ENCODE measurements at places on chromosomes 2 and 18.
A peak's percentile ranks its signal among the peaks of the same experiment; 100 is the strongest.

DNA sequence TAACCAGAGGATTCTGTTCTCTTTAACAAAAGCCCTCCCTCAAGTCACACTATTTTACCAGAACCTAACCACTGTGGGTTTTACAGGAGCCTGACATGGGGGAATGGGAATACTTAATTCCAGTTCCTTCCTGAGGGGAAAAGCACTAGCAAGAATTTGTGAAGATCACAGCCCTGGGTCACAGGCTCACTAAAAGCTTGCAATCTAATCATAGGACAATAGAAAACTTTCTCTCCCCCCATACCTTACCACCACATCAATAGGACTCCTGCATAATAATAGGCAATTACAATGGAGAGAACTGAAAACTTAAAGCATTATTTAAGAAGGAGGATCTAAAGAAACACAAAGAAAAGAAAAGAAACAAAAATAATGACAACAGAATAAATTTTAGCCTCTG lies 225.8 kb upstream of the ZNF804A start:
- no peak for DNase-seq

DNA sequence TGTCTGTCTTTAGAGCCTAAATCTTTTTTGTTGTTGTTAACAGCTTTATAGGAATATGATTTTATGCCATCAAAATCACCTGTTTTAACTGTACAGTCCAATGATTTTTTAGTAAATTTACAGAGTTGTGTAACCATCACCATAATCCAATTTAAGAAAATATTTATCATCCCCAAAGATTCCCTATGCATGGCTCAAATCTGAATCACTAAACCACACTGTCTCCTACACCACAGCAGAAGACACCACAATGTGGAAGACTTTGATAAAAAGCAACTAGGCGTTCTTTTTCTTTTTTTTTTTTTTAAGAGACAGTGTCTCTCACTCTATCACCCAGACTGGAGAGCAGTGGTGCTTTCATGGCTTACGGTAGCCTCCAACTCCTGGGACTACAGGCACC lies 99.6 kb downstream of the TXNL1 start:
- DNase-seq = no peak

- peak; percentile 16 for DNase-seq
Observed at GRCh38 chr18:30016179-30016578, 1026.4 kb downstream of the DSC3 start.

DNA sequence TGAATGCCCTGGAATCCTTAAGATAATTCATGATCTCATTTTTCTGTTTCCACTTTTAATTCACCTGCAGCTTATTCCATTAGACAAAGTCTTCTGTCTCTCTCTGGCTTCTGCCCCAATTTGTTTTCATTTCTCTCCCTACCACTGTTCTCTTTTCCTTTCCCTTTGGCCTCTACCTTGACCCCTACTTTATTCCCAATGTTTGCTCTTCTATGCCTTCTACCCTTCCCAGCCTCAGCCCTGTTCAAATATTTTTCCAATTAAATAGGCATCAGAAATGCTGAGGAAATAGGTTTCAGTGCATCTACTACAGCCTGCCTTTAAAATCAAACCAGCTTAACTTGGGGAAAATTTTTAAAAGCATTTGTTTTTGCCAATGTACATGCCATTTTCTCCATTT lies 443.7 kb upstream of the CWC22 start:
- DNase-seq = no peak

- DNase-seq = no peak
Observed at GRCh38 chr2:43454791-43455190, 141.0 kb downstream of the THADA start.

- no peak for DNase-seq
Observed at GRCh38 chr2:110978148-110978547, 142.6 kb upstream of the BCL2L11 start.

- DNase-seq = no peak
Observed at GRCh38 chr2:9952286-9952737, 819 bp downstream of the GRHL1 start.

- DNase-seq = peak; percentile 49
Observed at GRCh38 chr2:70995426-70995729, 705 bp upstream of the TEX261 start.

DNA sequence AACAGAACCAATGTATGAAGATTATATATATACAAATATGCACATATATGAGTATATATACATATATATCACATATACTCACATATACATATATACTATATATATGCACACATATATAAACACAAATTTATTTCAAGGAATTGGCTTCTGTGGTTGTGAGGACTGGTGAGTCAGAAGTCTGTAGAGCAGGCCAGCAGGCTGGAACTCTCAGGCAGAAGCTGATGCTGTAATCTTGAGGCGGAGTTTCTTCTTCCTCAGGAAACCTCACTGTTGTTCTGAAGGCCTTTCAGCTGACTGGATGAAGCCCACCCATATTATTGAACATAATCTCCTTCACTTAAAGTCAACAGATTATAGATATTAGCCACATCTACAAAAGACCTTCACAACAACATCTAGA lies 143.9 kb upstream of the CREB1 start:
- peak; percentile 60 for DNase-seq

DNA sequence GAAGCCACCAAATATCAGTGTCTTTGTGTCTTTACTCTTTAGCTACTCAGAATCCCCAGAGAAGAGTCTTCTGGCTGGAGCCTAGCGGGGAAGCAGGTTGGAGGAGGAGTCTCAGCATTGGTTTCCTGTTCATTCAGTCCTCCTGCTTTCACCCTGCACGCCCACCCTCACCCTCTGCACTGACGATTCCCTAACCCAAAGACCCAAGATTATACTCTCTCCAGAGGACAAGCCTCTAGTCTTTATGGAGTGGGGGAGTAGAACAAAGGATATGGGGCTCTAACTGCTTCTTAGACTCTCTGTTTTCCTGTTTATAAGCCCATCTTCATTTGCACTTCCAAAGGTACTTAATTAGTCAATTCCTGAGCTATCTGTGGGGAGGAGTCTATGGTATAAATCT lies 338.8 kb downstream of the AGPS start:
- DNase-seq = no peak

DNA sequence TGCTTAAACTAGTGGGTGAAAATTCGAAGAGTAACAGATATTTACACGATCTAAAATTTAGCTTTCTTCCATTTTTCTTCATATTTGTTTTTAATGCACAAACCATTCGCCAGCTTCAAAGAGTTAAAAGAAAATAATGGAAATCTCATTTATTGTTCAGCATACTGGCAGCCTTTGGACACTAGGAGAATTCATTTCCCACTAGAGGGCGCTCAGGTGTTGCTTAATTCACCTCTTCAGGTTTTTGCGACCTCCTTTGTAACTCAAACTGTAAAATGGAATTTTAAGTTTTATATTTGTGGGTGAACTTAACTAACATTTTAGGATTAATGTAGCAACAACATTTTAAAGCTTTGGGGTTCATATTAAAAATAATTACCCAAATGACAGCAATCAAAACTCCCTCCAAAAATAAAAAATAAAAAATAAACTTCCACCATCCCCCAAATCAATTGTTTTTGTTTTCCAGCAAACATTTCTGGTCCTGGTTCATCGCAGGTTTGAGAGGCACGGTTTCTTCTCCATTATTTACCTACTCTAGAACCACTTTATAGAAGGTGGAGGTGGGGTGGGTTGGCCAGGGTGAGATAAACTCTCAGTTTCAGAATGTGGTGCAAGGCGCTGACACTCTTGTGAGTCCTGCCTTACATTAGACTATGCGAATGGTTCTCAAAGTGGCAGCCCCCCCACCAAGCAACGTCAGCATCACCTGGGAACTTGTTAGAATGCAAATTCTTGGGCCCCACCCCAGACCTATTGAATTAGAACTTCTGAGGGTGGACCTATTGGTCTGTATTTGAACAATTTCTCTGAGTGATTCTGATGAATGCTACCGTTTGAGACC lies 24.7 kb upstream of the PNPT1 start:
- DNase-seq = peak; percentile 85

DNA sequence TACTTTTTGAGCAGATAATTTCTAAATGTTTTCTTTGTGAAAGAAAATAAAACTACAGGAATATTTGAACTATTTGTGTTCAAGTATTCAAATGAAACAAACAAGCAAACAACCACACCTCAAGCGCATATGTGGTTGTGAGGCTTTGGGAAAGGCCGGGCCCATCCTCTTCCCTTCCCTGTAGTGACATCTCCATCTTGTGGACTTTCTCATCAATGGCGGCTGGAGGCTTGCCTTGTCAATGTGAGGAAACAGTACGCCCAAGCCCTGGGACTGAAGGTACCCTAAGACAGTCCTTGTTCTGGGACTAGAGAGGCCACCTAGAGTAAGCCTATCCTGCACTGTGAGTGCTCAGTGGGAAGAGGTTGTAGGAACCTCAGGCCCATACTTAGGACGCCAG lies 166.8 kb downstream of the TPGS2 start:
- no peak for DNase-seq

- DNase-seq = peak; percentile 73
Observed at GRCh38 chr18:56257205-56257604, 381.2 kb downstream of the TXNL1 start.

- no peak for DNase-seq
Observed at GRCh38 chr2:159125858-159126257, 157.4 kb downstream of the TANC1 start.

- no peak for DNase-seq
Observed at GRCh38 chr18:78679613-78680260, 299.9 kb upstream of the SALL3 start.

- DNase-seq = no peak
Observed at GRCh38 chr2:71685073-71685848, 231.9 kb downstream of the DYSF start.

DNA sequence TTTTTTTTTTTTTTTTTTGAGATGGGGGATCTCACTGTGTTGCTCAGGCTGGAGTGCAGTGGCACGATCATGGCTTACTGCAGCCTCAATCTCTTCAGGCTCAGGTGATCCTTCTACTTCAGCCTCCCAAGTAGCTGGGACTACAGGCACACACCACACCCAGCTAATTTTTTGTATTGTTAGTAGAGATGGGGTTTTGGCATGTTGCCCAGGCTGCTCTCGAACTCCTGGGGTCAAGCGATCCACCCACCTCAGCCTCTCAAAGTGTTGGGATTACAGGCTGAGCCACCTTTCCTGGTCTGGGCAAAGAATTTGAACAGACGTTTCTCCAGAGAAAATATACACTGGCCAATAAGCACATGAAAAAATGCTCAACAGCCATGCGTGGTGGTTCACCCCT lies 2.9 kb upstream of the SNRNP200 start:
- DNase-seq = no peak

DNA sequence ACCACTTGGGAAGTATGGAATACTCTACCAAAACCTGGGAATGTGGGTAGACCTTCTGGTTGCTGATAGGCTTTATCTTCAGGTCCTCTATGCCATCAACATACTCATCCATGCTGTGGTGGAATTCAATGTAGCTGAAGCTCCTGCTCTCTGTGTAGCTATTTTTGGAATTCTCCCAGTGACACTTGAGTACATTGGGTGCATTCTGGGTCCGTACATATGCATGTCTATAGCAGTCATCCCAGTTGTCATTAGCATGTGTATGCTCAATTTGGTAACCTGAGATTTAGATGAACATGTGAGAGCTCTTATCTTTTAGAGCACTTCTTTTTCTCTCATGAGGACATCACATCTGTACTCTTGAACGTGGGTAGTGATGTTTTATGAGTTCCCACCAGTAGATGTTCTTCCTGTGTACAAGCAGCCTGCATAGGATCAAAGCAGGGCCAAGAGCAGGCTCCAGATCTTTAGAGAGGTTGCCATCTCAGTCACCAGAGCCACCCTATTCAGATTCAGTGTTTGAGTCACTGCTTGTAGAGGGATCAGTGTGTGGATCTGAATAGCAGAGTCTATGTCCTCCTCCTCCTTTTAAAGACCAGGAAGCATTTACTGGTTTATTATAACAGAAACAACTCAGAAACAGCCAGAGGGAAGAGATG lies 65.9 kb downstream of the MGAT5 start:
- DNase-seq = no peak

DNA sequence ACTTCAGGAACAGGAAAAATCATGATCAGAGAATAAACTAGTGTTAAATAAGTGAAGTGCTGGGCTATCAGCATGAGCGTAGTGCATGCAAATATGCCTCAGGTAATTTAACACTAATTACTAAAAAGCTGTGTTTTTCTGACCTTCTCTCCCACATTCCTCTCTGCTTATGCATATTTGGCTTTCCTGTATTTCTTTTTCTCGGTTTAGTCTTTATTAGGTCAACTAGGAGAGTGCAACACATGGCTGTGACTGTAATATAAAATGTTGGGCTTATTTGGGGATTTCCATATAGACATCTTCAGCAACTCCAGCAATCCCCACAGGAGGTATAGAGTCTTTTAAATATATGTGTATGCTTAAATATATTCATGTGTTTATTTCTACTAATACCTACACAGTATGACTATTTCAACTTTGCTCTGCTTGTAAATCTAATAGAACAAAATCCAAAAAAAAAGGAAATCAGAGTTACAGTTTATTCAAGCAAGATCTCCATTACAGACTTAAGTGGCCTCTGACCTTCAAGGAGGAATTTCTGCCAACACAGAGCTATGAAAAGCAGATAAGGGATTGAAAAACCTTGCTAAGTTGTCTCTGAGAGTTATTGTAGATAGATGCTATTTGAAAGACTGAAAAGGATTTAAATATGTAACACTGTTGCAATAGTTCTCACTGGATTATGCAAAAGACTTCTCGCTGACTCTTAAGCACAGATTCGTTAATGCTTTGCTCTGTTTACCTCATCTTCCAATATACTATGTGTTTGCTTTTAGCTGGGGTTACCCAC lies 359.5 kb upstream of the RGPD4 start:
- DNase-seq = no peak

GRCh38 chr2:105068875-105069274 lies 31.0 kb downstream of the MRPS9 start:
- no peak for DNase-seq

DNA sequence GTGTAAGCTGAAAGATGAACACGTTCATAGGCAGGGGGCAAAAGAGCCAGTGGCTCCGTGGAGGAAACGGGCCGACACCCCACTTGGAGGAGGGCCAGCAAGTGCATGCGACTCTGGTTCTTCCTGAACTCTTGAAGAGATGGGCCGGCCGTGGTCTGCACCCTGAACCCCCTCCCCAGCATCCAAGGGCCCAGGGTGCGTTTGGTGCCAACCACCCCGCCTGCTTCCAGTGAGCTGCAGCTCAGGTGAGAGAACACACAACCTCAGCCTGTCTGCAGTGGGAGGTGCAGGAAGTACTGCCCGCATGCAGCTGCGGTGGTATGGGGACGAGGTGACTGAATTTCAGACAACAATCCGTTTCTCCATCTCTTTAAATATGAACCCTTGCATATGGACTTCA lies 58.9 kb downstream of the ADNP2 start:
- DNase-seq = no peak

- no peak for DNase-seq
Observed at GRCh38 chr18:27473318-27473717, 288.2 kb upstream of the CHST9 start.

- peak; percentile 89 for DNase-seq
Observed at GRCh38 chr2:203759690-203760365, 53.4 kb downstream of the CD28 start.

- DNase-seq = no peak
Observed at GRCh38 chr18:7155092-7155491, 37.5 kb upstream of the LAMA1 start.

All from astrocyte of the hippocampus (primary cell).